Naive thymus-derived CD4-positive, alpha-beta T cell (primary cell): ENCODE measurements at places on chromosomes 7 and 10. TPM values are rescaled to one million over a fixed set of nuclear protein-coding genes. Genes with fewer than 3 reads are reported as not detected.
A peak's percentile ranks its signal among the peaks of the same experiment; 100 is the strongest.

DNA sequence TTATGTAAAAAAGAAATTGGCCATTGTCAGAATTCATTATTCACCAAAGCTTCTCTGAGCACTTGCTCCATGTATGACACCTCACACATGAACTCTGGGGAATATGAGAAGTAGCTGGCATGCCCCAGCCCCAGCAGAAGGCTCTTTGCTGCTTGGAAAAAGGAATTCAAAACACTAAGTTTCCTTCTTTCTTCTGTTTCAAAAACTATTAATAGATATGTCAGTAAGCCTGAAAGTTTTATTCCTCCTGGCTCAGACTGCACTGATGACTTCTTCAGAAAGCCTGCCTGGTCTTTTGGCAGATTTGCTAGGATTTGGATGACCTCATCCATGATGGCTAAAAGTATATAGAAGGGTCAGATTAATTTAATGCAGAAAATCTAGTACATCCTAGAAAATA, 511.0 kb downstream of the GFRA1 start:
- DNase-seq, result no peak

DNA sequence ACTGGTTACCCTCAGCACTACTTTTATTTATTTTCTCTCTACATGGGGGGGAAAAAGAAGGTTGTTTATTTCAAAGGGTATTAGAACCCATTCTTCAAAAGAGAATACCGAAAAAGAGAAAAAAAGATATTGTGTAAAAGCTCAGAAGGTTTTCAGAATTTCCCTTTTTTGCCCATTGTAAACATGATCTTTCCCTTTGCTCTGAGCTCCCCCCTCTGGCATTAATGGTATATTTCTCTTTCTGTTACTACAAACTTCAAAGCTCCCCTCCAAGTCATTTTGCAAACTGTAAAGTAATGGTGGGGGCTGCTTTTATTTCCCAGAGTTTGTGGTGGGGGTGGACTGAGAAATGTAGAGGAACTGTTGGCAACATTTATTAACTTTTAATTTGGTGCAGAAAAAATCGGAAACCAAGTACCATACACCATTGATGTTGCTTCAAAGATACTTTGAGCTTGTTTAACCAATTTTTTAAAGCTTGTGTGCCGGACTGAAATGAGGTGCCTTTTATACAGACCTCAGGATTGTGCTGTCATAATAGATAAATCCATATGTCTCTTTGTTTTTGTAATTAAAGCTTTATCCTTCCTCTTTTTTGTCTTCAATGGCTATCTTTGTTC, 181.5 kb downstream of the EXOC4 start:
- peak; percentile 31 for DNase-seq

DNA sequence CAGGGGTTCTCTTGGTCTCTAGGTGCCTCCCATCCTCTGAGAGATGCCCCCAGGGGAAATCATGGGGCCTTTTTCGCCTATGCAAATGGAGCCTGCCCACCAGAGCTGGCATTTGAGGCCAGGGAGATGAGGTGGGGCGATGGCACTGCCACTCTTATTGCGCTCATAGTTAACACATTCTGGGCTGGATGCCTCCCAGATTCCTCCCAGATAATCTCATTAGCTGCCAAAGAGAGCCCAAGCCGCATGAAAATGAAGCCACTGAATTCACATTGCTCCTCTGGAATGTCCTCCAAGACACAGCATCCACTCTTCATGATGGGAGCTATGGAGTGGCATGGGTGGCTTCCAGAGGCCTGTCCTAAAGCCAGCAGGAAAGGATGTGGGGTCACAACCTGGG, 61.0 kb downstream of the GOLGA7B start:
- no peak for DNase-seq

DNA sequence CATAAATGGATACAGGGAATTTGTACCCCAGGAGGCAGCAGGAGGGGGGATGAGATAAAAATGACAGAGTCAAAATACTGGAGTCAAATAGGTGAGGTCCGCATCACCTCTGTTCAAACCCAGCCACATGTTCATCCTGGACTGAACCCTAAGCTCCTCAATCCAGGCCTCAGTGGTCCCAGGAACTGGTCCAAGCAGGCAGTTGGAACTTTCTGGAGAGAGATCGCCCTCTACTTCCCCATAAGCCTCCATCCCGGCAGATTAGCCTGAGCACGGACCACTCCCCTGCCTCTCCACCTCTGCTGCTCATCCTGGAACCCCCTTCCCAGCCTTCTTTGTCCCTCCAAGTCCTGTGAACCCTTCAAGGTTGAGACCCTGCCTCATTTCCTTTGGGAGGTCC, 959.7 kb upstream of the ZNF722 start:
- DNase-seq, result no peak

GPR37 gene
- not detected for total RNA-seq

ATOH7 gene
- total RNA-seq, result not detected
